CD4-positive, alpha-beta T cell (primary cell): ENCODE measurements at places on chromosomes 11 and 22.

GRCh38 chr11:57426929-57427726, at the start of gene SLC43A3:
Gene SLC43A3 (minus strand): TSS chr11:57427121. CDS start chr11:57426172, 949 bp downstream.
- peak; percentile 70 for DNase-seq

GRCh38 chr11:102560555-102561011, 30.0 kb upstream of the MMP7 start:
- DNase-seq = no peak

- no peak for DNase-seq
These were observed 21.0 kb downstream of the OR5M11 start for GRCh38 chr11:56522008-56522407.

GRCh38 chr11:41284354-41284753, 175.1 kb downstream of the LRRC4C start:
- DNase-seq = no peak

- no peak for DNase-seq
These were observed 95.8 kb downstream of the TP53I11 start for GRCh38 chr11:44854741-44855492.

DNA sequence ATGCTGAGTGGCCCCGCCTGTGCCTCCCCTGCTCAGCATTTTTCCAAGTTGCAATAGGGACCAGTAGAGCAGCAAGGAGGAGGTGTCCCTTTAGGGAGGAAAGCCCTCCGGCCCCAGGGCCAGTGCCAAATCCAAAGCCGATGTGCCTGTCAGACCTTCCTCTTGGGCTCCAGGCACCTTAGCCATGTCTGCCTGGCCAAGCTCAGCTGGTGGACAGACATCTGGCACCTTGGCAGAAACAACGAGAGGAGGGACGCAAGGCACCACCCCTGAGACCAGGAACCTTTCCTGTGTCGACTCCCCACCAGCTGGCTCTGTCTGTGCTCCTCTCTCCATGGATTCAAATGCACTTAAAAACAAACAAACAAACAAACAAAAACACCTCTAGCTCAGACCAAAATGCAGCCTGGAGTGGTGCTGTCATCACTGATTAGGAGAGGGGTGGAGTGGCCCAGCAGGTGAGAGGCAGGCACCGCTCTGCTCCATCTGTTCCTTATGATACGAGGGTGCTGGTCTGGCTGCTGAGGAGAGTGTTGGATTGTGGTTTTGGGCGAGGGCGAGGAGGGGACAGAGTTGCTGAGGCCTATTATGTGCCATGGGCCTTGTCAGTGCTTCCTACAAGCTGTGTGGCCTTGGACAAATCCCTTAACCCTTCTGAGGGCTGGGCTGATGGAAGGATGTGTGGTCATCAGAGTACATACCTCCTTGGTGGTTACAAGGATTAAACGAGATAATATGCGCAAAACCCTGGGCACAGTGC, 46.2 kb downstream of the TP53I11 start:
- no peak for DNase-seq

DNA sequence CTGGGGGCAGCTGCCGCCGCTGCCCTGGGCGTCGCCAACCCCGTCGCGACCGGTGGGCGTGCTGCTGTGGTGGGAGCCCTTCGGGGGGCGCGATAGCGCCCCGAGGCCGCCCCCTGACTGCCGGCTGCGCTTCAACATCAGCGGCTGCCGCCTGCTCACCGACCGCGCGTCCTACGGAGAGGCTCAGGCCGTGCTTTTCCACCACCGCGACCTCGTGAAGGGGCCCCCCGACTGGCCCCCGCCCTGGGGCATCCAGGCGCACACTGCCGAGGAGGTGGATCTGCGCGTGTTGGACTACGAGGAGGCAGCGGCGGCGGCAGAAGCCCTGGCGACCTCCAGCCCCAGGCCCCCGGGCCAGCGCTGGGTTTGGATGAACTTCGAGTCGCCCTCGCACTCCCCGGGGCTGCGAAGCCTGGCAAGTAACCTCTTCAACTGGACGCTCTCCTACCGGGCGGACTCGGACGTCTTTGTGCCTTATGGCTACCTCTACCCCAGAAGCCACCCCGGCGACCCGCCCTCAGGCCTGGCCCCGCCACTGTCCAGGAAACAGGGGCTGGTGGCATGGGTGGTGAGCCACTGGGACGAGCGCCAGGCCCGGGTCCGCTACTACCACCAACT, 1.0 kb downstream of the FUT4 start:
- no peak for DNase-seq

GRCh38 chr11:46888636-46889035, 29.7 kb downstream of the LRP4 start:
- DNase-seq = no peak

GRCh38 chr11:14973621-14974514, 1.7 kb upstream of the CALCA start:
- peak; percentile 40 for DNase-seq

GRCh38 chr22:46353483-46354105, 18.1 kb downstream of the TRMU start:
- no peak for DNase-seq

GRCh38 chr11:119728211-119728626, 781 bp downstream of the NECTIN1 start:
- no peak for DNase-seq

GRCh38 chr22:38474003-38474607, 6.2 kb downstream of the KDELR3 start:
- no peak for DNase-seq

DNA sequence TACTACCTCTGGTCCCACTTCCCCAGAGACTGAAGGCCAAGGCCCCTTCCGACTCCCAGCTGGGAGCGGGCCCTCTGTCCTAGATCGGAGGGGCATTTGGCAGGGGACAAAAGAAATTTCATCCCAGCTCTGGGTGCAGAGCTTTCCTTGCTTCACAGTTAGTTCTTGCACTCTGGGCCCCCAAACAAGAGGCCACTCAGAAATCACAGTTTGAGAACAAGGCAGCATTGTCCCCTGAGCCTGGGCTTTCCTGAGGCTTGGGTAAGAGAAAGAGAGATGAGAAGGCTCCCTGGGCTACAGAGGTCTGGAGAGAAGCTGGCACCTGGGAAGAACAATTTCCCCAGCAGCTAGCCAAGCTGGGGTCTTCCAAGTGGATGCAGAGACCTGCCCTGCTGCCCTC, 71.8 kb upstream of the NCAM1 start:
- DNase-seq = no peak

DNA sequence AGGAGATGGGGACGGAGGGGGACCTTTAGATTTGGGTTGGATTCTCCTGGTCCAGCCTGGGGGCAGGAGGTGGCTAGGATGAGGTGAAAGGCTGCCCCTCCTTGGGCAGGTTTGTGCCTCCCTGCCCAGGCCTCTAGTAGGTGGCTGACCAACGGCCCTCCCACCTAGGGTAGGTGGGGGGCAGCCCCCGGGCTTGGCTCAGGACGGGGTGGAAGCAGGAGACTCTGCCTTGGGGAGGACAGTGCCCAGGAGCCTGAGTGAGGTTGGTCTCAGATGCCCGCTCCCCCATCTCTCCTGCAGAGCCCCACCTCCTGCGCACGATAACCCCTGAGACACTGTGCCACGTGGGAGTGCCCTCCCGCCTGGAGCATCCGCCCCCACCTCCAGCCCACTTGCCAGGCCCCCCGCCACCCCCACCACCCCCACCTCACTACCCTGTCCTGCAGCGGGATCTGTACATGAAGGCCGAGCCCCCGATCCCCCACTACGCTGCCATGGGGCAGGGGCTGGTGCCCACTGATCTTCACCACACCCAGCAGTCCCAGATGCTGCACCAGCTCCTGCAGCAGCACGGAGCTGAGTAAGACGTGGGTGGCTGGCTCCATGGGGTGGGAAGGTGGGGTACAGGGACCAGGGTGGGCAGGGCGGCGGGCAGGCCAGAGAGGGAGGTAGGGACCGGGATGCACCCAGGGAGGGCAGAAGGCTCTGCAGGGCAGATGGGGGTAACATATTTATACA, 17.7 kb downstream of the MYRF start:
- DNase-seq = no peak

DNA sequence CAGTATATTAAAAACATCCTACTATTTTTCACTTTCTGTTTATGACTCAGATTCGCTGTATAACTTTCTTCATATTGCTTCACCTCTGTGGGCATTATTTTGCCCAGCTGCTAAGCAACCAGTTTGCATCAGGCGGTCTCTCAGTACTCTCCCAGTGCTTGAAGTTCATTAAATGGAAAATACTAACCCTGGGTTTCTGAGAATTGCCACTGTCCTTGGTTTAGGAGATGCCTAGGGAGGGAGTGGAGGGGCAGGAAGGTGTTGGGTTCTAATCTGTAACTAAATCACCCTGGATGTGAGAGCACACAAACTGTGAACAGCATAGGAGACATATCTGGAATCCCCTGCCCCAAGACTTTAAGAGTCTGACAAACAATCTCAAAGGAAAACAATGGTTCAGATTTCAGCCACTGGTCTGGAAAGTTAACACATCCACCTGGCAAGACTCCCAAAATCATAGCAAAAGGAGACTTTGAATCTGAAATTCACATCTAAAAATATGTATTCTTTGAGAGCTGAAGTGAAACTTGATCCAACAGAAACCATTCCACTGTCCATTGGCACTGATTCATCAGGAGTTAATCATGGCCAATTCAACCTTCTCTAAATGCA, 540.0 kb downstream of the SOX6 start:
- peak; percentile 59 for DNase-seq

- no peak for DNase-seq
These were observed 26.6 kb upstream of the SEPTIN5 start for GRCh38 chr22:19687561-19688300.

DNA sequence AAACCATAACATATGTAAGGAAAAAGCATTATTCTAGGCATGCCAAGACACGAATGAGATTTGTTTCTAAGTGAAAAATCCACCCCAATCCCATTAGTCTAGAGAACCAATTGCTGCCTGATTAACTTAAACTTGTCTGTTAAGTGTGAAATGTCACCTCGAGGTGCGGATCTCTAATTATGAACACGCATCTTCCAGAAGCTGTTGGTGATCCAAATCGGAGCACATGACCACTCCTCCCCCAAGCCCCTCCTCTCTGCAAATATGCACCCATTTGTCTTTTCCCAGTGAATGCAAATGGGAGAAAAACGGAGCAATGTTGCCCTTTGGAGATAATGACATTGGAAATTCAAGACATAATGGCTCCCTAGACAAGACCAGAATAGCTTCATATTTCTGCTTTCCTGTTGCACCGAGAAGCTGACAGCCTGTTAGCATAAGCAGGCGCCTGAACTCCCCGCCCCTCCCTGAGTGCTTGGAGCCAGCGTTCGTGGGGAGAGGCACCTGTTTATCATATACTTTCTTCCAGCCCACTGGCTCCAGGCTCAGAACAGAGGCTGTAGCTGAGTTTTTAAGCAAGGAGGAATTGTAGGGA, 6.0 kb upstream of the FXYD6 start:
- no peak for DNase-seq
